ENCODE measurements at places on chromosomes 4 and X. TPM values are rescaled to one million over a fixed set of nuclear protein-coding genes. Genes with fewer than 3 reads are reported as not detected.

The SATL1 gene
- polyA plus RNA-seq: 0.57 TPM

The ASB12 gene
- 0.53 TPM for polyA plus RNA-seq

The SSX1 gene
- polyA plus RNA-seq: not detected

The FATE1 gene
- not detected for polyA plus RNA-seq

The NWD2 gene
- polyA plus RNA-seq: 0.23 TPM

The TLR8 gene
- polyA plus RNA-seq: 0.15 TPM

The CNKSR2 gene
- 1.9 TPM for polyA plus RNA-seq

The PPAT gene
- polyA plus RNA-seq: 29.0 TPM

The TMPRSS11D gene
- 0.13 TPM for polyA plus RNA-seq

The CENPE gene
- polyA plus RNA-seq: 20.6 TPM

The KLF3 gene
- 65.4 TPM for polyA plus RNA-seq

The ADH1A gene
- polyA plus RNA-seq: 2.3 TPM

The PABPC5 gene
- 5.2 TPM for polyA plus RNA-seq

The CCDC160 gene
- polyA plus RNA-seq: 11.6 TPM

The TRIM75 gene
- polyA plus RNA-seq: 0.10 TPM

The FBXL5 gene
- 134 TPM for polyA plus RNA-seq

The VCX3B gene
- polyA plus RNA-seq: 0.23 TPM

The XAGE1A gene
- polyA plus RNA-seq: not detected

The USP17L13 gene
- polyA plus RNA-seq: not detected

The CMC4 gene
- 5.5 TPM for polyA plus RNA-seq

The SPIN4 gene
- polyA plus RNA-seq: 26.9 TPM

The APLN gene
- 4.4 TPM for polyA plus RNA-seq

The ADH4 gene
- 0.71 TPM for polyA plus RNA-seq

The CLDN2 gene
- polyA plus RNA-seq: 65.7 TPM

The UGT2B15 gene
- 0.07 TPM for polyA plus RNA-seq

The YIPF7 gene
- polyA plus RNA-seq: 0.48 TPM

The UGT2B7 gene
- polyA plus RNA-seq: 74.6 TPM

The SLC4A4 gene
- 81.7 TPM for polyA plus RNA-seq

The DOK7 gene
- 1.5 TPM for polyA plus RNA-seq

The GCNA gene
- polyA plus RNA-seq: 2.9 TPM

The GABRQ gene
- polyA plus RNA-seq: 0.98 TPM

The MGARP gene
- polyA plus RNA-seq: 0.38 TPM

The TEX11 gene
- polyA plus RNA-seq: 0.17 TPM

The GAGE12J gene
- not detected for polyA plus RNA-seq

The SUV39H1 gene
- 8.0 TPM for polyA plus RNA-seq

The AGTR2 gene
- 78.3 TPM for polyA plus RNA-seq

The PDGFRA gene
- 159 TPM for polyA plus RNA-seq

The AFP gene
- 746 TPM for polyA plus RNA-seq

The BOD1L1 gene
- 79.8 TPM for polyA plus RNA-seq

The CT45A3 gene
- not detected for polyA plus RNA-seq

The QDPR gene
- 62.9 TPM for polyA plus RNA-seq

The ELF4 gene
- polyA plus RNA-seq: 11.7 TPM

Data from left kidney (tissue), 8 donors.